ENCODE measurements at places on chromosomes 7 and 10.

DNA sequence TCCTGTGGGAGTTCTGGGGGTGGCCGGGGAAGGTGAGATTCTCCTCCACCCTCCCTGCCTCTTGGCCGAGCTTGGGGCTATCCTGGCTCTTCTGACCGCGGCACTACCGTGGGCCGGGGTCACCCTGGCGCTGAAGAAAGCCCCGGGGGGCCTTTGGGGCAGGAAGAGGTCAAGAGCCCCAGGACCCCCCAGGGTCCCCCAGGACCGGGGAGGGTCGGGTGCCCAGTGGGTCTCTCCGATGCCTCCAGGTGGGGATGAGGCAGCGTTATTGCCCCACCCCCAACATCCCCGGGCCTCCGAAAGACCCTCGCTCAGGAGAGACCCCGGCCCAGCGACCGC is 439 bp upstream of the KNDC1 start:
- DNase-seq = no peak

DNA sequence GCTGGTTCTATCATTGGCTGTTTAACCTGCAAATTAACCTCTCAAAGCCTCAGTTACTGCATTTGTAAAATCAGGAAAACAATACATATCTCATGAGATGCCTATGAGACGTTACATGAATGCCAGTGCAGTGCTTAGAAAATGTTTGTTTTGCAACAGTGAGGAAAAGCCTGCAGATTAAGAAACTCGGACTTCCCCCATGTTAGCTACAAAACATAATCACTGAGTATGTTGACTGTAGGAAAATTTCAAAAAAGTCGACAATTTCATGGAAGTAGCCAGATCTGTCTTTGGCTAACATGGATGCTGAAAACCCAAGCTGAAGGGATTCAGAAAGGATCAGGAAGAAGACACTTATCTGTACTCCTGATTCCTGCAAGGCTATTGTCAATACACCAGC is 121.4 kb downstream of the TRIL start:
- no peak for DNase-seq

DNA sequence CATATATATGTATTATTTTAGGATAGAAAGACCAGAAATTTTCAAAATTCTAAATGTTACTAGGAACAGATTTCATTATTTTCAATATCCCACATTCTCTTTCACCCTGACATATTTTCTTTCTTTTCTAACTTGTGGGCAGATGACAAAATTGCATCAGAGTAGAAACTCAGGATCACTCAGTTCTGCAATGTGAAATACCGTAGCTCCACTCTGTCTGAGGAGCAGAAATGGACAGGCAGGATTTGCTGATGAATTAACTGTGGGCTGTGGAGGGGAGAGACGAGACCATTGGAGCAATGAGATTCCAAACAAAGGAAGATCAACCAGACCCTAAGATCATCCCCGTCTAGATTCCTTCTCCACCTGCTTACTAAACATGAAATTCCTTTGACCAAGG is 37.0 kb upstream of the SVOPL start:
- no peak for DNase-seq

GRCh38 chr7:80216996-80217842 is 82.6 kb downstream of the GNAI1 start:
- no peak for DNase-seq

- DNase-seq = no peak
Measured at GRCh38 chr10:8056378-8056777, 1.9 kb downstream of the GATA3 start.

DNA sequence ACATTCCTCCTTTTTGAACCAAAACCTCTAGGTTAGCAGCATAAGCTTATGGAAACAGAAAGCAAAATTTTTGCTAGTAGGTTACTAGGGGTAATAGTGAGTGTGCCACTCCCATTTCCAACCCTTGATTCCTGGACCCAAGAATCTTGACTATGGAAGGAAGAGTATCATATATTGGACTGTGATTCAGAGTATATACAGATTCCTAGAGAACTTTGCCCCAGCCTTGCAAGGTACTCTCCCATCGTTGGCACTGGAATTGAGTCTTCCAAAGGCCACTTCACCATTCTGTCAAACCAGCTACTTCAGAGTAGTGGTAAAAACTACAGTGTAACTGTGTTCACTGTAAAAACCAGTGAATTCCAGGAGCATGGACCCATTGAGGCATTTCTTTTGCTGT is 69.4 kb downstream of the LRRC17 start:
- no peak for DNase-seq

- no peak for DNase-seq
Measured at GRCh38 chr7:131011976-131012375, 278.0 kb upstream of the KLF14 start.

- no peak for DNase-seq
Measured at GRCh38 chr10:78199005-78199725, 165.5 kb downstream of the RPS24 start.

GRCh38 chr7:34136698-34137097 is 231.4 kb downstream of the BMPER start:
- no peak for DNase-seq

- no peak for DNase-seq
Measured at GRCh38 chr7:9030976-9031375, 597.6 kb downstream of the NXPH1 start.

Data from amygdala (tissue), 56 donors.